Activated effector memory CD4-positive, alpha-beta T cell treated with anti-CD3 and anti-CD28 coated beads, Interleukin-2, amount 50 U/mL, for 16 hours (primary cell): ENCODE measurements at places on chromosomes 7 and 10.

- DNase-seq: peak; percentile 58
Measured at GRCh38 chr10:48446785-48447184, 140.3 kb downstream of the MAPK8 start.

DNA sequence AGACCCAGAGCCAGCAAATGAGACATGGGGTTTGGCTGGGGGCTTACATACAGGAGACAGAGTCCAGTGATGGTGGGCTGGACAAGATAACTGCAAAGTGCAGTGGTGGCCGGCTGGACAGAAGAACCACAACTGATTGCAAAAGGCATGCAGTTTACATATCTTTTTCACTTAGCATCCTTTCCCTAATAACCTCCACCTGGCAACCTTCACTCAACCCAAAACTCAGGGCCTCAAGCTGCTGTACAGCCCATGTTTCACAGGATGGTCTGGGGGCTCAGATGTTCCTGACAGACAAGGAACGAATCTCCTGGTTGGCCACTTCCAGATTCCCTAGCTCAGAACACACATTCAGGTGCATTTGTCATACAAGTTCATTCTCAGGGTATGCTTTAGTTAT lies 7.8 kb upstream of the PDCD4 start:
- no peak for DNase-seq

GRCh38 chr10:76523791-76524351 lies 1092.4 kb downstream of the LRMDA start:
- no peak for DNase-seq

GRCh38 chr10:116913695-116914094 lies 64.4 kb downstream of the ENO4 start:
- DNase-seq: no peak

DNA sequence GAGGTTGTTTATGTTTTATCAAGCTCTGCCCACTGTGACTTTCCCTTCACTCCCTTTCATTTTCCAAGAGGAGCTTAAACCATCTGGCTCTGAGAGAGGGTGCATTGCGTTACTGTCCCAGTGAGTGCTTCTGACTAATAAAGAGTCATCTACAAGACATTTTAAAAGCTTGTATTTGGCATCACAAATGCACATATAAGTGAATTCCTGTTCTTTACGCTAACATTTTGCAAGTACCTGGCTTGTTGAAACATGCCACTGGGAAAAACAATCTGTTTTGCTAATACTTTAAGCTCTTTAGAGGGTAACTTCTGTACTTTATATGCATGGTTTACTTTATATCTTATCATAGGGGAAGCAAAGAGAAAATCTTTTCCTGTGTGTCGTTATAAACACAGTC lies 534.6 kb upstream of the POM121L12 start:
- no peak for DNase-seq

DNA sequence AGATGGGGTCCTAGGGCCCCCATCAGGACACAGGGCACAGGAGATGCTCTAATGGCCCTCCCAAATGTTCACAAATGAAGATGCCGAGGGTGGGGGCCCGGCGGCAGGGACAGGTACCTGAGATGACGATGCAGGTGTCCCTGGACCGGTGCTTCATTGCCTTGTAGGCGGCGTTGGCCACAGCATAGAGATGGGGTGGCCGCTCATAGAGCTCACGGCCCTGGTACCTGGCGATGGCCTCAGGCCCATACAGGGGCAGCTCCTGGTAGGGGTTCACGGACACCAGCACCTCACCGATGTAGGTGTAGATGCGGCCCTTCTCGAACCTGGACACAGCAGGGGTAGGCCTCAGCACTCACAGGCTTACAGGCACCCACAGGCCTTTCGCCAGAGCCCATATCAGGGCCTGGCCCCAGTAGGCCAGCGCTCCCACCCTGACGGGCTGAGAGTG lies 2.0 kb downstream of the MYO1G start:
- no peak for DNase-seq

- DNase-seq: no peak
Measured at GRCh38 chr10:119450606-119451299, 91.8 kb downstream of the RGS10 start.

DNA sequence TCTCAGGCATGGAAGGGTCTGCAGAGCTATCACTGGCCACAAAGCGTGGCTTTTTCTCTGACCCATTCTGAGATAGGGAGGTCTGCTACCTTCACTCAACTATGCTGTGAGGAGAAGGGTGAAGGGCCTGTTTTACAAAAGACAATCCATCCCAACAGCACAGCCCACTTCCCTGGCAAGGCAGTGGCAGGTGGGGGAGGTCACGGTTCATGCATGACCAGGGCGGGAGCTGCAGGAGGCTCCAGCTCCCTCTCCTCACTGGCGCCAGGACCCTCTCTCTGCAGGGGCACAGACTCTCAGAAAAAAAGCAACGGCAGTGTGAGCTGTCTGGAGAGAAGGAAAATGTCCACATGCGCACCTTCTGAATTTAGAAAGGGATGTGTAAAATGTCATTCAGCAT lies 28.5 kb downstream of the GRB10 start:
- DNase-seq: no peak

DNA sequence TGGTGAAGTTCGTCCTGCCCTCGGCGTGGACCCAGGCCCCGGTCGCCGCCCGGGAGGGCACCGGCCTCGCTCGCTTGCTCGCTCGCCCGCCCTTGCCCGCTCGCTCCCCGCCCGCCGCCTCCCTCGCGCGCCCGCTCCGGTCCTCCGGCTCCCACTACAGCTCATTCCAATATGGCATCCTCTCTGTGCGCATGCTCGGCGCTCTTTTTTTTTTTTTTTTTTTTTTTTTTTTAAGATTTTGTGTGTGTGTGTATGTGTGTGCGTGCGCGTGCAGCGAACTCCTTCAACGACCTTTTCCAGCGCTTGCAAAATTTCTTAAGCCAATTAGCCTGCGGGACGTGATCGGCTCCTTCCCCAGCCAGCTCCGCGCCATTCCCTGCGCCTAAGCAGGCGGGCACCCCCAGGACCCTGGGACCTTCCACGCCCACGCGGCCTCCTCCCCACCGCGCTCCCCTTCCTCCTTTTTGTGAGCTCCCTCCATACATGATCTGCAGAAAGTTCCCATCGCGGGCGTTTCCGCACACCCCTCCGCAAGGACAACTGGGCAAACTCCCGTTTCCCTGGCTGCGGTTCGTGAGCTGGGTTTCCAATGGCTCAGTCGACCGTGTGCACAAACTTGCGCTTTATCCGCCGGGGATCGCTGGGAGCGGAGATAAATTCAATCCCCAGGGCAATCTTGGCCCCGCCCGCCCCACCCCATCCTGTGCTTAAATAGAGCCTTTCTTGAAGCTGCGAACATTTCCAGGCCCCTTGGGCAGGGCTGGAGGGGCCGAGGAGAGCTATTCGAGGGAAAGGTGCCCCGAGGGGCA lies at the start of gene SFMBT2:
TSS of gene SFMBT2 (minus strand) at position 173 of the 809 bp plus-strand sequence. CDS start 29,136 bp downstream, outside the sequence.
- peak; percentile 85 for DNase-seq

DNA sequence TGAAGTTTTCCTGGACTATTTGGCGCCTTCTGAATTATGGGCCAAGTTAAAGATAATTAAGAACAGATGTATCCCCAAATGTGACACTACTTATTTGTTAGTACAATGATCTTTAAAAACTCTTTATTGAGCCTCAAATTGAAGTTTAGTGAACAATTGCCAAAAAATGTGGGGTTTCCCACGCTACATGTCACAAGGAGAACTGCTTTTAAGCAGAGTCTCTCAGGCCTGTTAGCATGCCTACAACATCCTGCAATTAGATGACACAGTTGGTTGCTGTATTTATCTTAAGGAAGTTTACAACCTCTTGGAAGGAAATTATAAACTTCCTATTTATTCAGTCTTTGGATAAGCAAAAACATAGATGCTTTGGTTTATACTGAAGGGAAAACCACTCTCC lies 733.0 kb downstream of the TNS3 start:
- DNase-seq: no peak

DNA sequence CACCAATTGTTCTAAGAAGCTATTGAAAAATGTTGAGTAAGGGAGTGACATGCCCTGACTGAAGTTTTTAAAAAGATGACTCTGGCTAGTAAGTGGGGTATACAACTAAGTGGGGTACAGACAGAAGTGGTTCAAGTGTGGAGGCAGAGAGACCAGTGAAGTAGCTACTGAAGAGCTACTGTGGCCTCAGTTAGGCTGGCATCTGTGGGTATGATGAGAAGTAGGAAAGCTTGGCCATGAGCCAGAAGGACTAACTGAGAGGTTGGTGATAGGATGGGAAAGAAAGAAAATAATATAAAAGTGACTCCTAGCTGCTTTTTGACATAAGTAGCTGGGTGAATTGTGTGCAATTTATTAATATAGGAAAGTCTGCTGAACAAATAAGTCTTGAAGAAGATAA lies 176.6 kb downstream of the SEMA3D start:
- DNase-seq: no peak

GRCh38 chr10:64219271-64220025 lies 698.2 kb downstream of the REEP3 start:
- no peak for DNase-seq

- DNase-seq: no peak
Measured at GRCh38 chr10:77082601-77083252, 554.9 kb downstream of the KCNMA1 start.

DNA sequence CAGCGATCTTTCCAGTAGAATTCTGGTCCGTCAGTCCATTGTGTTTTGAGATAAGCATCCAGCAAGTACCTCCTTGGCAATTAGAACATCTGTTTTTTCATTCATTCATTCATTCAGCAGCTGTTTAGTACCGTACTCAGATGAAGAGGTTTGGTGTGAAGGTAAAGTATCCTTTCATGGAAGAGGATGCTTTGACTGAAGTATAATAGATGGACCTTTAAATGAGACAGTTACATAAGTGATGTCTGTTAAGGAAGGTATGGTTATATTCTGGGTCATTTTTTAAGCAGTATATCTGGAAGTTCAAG lies 1.2 kb downstream of the MAPK8 start:
- DNase-seq: no peak

- no peak for DNase-seq
Measured at GRCh38 chr7:149459201-149459539, 1.7 kb downstream of the ZNF777 start.

DNA sequence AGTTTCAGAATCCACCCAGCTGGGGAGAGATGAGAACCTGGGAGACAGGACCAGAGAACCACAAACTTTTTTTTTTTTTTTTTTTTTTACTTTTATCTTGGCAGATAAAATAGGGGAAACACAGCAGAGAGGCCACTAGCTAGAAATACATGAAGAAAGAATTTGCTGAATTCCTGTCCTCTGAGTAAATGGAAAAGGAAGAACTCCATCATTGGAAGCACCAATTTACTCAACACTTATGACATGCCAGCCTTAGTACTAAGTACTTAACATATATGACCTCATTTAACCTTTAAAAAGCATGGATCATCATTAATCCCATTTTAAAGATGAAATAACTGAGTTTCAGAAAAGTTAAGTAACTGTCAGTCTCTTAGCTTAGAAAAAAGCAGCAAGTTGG lies 343.0 kb upstream of the NPSR1 start:
- no peak for DNase-seq

DNA sequence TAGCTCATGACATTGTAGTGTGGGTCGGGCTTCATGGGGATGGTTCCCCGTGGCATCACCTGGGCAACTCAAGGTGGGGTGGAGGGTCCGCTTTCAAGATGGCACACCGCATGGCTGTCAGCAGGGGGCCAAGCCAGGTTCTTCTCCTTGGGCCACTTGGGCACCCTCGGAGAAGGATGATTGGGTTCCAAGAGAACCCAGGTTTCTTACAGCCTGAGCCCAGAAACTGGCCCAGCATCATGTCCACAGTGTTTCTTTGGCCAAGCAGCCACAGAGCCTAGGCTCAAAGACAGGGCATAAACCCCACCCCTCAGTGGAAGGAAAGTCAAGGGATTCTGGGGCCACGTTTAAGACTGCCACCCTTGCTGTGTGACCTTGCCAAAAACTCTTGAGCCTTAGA lies 110.6 kb downstream of the PTPN20 start:
- peak; percentile 53 for DNase-seq

GRCh38 chr7:55162476-55162875 lies 143.7 kb downstream of the EGFR start:
- DNase-seq: no peak

GRCh38 chr7:15920953-15921352 lies 234.5 kb upstream of the MEOX2 start:
- DNase-seq: no peak

- no peak for DNase-seq
Measured at GRCh38 chr7:82164813-82165212, 278.8 kb downstream of the CACNA2D1 start.

GRCh38 chr10:42970451-42971250 lies 106.2 kb upstream of the RET start:
- peak; percentile 57 for DNase-seq

DNA sequence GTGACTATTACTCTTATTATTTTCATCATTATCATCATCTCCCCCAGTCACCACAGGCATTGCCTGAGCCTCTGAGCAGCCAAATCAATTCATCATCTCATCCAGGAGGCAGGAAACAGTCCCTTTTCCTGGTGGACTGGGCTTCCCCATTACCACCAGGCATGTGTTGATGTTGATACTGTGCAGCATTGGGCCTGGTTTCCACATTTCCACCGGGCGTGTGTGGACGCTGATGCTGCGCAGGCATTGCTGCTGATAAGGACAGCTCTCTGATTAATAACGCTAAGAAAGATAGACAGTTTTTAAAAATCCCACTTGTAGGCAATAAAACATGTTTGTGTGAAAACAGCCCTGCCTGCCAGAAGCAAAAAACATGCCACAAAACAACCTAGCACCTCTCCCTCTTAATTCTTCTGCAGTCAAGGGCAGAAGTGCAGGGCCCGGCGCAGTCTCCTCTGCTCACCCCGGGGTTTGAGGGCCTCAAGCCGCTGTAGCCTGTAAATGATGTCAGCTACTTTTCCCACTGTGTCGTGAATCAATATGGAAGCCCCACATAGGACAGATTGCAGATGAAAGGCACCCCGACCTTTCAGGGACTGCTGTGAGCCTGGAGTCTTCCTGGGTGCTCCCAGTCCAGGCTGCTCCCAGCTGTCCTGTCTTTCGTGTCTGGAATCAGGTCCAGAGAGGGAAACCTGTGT lies 216.0 kb downstream of the WDR37 start:
- no peak for DNase-seq

GRCh38 chr7:142066536-142066935 lies 45.0 kb upstream of the MGAM2 start:
- no peak for DNase-seq

GRCh38 chr10:803041-803741 lies 113.7 kb upstream of the DIP2C start:
- no peak for DNase-seq

DNA sequence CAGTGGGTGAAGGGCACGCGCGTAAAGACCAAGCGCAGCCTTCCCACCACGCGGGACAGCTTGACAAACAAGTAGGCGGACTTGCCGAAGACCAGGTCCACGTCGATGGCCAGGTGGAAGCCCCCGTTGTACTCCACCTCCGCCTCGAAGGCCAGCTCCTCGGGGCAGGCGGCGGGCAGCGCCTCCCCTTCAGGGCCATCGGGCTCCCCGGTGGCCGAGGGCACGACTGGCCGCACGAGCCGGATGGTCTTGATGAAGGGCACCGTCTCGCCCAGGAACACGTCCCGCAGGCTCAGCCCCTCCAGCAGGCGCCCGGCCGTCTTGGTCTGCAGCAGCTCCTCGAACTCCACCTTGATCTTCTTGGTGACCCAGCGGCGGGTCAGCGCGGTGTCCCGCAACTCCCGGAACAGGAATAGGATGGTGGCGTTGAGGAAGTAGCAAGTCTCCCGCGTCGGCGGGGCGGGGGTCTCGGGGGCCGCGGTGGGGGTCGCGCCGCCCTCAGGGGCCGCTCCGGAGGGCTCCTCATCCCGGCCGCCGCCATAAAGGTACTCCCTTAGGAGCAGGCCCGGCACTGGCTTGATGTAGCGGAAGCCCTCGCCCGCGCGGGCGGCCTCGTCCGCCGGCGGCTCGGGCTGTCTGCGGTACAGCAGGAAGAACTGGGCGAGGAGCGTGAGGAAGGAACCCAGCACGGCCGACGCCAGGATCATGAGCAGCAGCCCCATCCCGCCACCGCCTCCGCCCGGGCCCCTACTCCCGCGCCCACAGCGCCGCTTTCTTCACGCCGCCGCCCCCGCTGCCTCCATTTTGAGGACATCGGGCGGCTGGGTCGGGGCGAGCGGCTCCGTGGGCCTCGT lies 507 bp downstream of the PDZD8 start:
- DNase-seq: peak; percentile 74
